Stomach (tissue), 19 donors: ENCODE measurements at places on chromosomes 11 and 22. TPM values are rescaled to one million over a fixed set of nuclear protein-coding genes. Genes with fewer than 3 reads are reported as not detected.

GRCh38 chr22:36391638-36392037 lies 3.9 kb upstream of the MYH9 start:
- H3K27ac ChIP-seq: no peak overlapping the region
- no peaks in the 10 kb centered on the region for H3K27me3 ChIP-seq
- no peak overlapping the region for H3K4me3 ChIP-seq
- peak; percentile 60 for DNase-seq

DNA sequence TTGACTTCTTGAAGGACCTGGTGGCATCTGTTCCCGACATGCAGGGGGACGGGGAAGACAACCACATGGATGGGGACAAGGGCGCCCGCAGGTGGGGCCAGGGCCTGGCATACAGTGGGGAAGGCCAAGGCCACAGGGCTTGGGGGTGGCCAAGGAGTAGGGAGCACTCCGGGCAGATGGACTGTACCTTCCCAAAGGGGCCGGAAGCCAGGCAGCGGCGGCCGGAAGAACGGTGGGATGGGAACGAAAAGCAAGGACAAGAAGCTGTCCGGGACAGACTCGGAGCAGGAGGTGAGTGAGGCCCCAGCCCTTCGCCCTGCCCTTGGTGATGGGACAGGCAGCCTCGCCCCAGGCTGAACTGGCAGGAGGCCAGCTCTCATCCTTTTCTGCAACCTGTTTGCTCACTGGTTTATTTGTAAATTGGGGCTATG lies 1.2 kb downstream of the DRAP1 start:
- H3K4me3 ChIP-seq: peak overlapping the region; percentile 94
- H3K27me3 ChIP-seq: no peaks in the 10 kb centered on the region
- peaks cover 35% of the 10 kb centered on the region for H3K36me3 ChIP-seq
- no peak for DNase-seq

DNA sequence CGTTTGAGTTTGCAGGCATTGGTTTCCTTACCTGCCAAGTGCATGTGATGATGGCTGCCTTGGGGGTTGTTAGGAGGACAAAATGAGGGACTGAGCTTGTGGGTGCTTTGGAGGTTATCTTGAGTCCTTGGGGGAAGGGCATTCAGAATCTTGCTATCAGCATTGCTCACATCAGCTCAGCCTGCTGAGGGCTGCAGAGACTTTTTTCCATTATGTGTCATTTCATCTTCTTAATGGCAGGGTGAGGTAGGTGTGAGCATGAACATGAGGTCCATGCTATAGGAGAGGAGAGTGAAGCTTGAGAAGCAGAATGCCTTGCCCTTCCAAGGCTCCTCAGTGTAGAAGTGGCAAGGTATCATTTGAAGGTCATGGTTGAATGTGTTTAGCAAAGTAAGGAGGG lies 112.3 kb downstream of the MIAT start:
- no peaks in the 10 kb centered on the region for H3K36me3 ChIP-seq
- no peak overlapping the region for H3K4me3 ChIP-seq
- no peak overlapping the region for H3K27ac ChIP-seq
- no peaks in the 10 kb centered on the region for H3K4me1 ChIP-seq

DNA sequence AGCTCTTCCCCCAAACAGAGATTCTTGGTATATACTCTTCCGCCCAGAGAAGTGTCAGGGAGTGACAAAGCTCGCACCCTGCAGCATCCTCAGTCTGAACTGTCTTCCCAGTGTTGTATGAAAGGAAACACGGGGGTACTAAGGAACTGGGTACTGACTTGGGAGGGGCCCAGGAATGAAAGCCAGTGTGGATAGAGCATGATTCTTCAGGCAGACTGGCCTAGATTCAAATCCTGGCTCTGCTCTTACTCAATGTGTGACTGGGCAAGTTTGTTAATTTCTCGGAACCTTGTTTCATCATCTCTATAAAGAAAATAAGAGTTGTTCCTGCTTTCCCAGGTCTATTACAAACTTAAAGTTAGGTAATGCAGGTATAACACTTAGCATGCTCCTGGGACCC lies 266.0 kb upstream of the NARS2 start:
- DNase-seq: no peak
- H3K4me1 ChIP-seq: no peaks in the 10 kb centered on the region
- H3K27ac ChIP-seq: peak overlapping the region; percentile 47
- H3K27me3 ChIP-seq: no peaks in the 10 kb centered on the region
- H3K36me3 ChIP-seq: no peaks in the 10 kb centered on the region

- DNase-seq: peak; percentile 43
- no peak overlapping the region for H3K27ac ChIP-seq
- H3K4me3 ChIP-seq: peak overlapping the region; percentile 52
- peaks cover 7% of the 10 kb centered on the region for H3K4me1 ChIP-seq
These were observed 580.1 kb downstream of the BUD13 start for GRCh38 chr11:116192509-116193210.

- no peaks in the 10 kb centered on the region for H3K36me3 ChIP-seq
- H3K4me1 ChIP-seq: peaks cover 31% of the 10 kb centered on the region
- peak overlapping the region; percentile 97 for H3K27ac ChIP-seq
- H3K4me3 ChIP-seq: peak overlapping the region; percentile 96
- DNase-seq: no peak
These were observed 600 bp upstream of the RAB6A start for GRCh38 chr11:73761403-73761945.

DNA sequence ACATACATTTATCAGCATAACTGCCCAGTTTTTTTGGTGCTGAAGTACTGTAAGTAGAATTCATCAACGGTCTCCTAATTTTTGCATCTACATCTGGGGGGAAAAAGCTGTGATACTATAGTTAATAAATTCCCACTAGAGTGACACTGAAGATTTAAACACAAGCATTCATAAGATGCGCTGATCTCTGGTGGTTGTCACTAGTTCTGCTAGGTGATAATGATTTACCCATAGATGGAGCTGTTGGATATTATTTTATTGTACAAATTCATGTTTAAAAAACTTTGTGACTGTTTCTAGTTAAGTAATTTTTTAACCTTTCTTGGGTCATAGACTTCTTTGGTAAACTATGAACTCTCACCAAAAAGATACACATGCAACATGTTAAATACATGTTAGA lies 106.6 kb downstream of the EMSY start:
- H3K27me3 ChIP-seq: no peaks in the 10 kb centered on the region
- H3K4me1 ChIP-seq: no peaks in the 10 kb centered on the region
- DNase-seq: peak; percentile 21
- no peak overlapping the region for H3K27ac ChIP-seq
- no peak overlapping the region for H3K4me3 ChIP-seq

The STX3 gene
- 65.9 TPM for total RNA-seq

DNA sequence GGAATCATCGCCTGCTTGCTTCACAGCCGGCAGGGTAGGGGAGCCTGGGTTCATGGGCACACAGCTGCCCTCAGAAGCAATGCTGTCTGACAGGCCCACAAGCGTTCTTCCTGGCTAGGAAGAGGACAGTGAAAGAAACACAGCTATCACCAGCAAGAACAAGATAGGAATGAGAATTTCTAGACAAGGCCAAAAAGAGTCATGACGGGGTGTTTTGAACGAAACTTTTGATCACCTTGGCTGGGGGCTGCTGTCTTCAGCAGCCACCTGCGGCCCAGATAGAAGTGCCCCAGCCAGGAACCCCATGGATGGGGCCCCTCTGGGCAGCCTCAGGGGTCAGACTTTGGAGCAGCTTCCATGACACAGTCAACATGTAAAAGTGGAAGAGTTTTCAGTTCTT lies 41.8 kb downstream of the GAB4 start:
- H3K4me3 ChIP-seq: no peak overlapping the region
- no peak for DNase-seq
- no peaks in the 10 kb centered on the region for H3K27me3 ChIP-seq
- H3K36me3 ChIP-seq: no peaks in the 10 kb centered on the region
- no peak overlapping the region for H3K27ac ChIP-seq

The GAB2 gene
- total RNA-seq: 15.8 TPM

The TSGA10IP gene
- total RNA-seq: not detected

- no peak for DNase-seq
- no peak overlapping the region for H3K27ac ChIP-seq
These were observed 26.1 kb downstream of the SMCO4 start for GRCh38 chr11:93517041-93517440.

GRCh38 chr11:45724153-45724552 lies 58.7 kb upstream of the CHST1 start:
- no peaks in the 10 kb centered on the region for H3K36me3 ChIP-seq
- no peaks in the 10 kb centered on the region for H3K4me1 ChIP-seq
- H3K27me3 ChIP-seq: no peaks in the 10 kb centered on the region
- no peak overlapping the region for H3K27ac ChIP-seq
- no peak overlapping the region for H3K4me3 ChIP-seq

GRCh38 chr22:47994601-47995263 lies 1232.3 kb downstream of the TBC1D22A start:
- H3K36me3 ChIP-seq: no peaks in the 10 kb centered on the region
- H3K27ac ChIP-seq: no peak overlapping the region
- no peak overlapping the region for H3K4me3 ChIP-seq
- no peak for DNase-seq

The CNTF gene
- total RNA-seq: not detected

- no peak for DNase-seq
- H3K27ac ChIP-seq: no peak overlapping the region
- no peaks in the 10 kb centered on the region for H3K36me3 ChIP-seq
- H3K27me3 ChIP-seq: no peaks in the 10 kb centered on the region
These were observed 235.5 kb upstream of the ANO3 start for GRCh38 chr11:26096451-26096850.

DNA sequence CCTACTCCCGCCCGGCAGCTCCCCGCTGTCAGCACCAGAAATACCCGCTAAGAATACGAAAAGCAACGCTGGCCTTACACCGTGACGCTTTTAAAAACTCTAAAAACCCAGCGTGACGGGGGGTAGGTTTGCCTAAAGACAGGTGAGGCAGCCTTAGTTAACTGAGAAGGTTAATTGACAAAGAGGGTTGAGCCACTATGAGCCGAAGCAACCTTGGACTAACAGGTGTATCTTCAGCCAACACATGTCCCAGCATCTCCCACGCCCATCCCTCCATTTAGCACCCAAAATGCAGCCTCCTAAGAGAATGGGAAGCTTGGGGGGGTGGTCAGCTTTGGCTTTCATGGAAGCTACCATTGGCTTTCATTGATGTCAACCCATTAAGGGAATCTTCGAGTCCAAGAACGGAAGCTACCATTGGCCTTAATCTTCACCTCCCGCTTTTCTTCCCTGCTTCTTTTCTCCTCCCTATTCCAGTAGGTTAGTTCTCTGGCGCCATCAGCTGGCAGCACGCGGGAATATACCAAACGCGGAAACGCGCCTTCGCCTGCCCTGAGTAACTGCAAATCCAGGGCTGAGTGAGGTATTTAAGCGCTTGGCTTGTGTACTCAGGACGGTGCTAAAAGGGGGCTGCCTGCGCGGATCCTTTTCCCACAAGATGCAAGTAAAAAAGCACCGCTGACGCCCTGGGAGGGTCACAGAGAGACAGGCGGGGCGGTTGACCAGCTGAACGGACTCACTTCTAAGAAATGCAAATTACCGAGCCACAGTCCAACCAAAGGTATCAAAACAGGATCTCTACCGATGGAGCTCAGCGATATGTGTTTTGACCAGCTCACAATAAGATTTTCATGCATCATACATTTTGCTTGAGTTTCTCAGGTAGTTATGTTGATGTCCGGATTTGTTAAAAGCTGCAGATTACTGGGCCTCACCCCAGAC lies 38.5 kb upstream of the GLYATL1 start:
- H3K27me3 ChIP-seq: peaks cover 52% of the 10 kb centered on the region
- H3K27ac ChIP-seq: no peak overlapping the region
- no peak overlapping the region for H3K4me3 ChIP-seq
- H3K36me3 ChIP-seq: no peaks in the 10 kb centered on the region

DNA sequence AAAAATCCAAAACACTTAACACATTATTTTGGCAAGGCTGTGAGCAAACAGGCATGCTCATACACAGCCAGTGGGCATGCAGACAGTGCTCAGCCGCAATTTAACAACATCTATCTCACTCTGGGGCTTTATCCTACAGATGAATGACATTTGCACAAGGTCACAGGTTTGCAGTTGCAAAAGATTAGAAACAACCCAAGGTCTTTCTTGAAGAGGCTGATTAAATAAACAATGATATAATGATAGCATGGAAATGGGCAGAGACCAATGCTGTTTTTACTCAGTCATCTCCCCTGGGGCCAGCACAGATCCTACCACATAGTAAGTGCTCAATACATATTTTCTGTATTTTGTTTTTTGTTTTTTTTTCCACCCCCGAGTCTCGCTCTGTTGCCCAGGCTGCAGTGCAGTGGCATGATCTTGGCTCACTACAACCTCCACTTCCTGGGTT lies 9.4 kb downstream of the A4GALT start:
- peaks cover 6% of the 10 kb centered on the region for H3K4me1 ChIP-seq
- H3K4me3 ChIP-seq: no peak overlapping the region
- H3K27me3 ChIP-seq: no peaks in the 10 kb centered on the region
- peak; percentile 12 for DNase-seq
- H3K36me3 ChIP-seq: no peaks in the 10 kb centered on the region

The OR56A1 gene
- 0.18 TPM for total RNA-seq

DNA sequence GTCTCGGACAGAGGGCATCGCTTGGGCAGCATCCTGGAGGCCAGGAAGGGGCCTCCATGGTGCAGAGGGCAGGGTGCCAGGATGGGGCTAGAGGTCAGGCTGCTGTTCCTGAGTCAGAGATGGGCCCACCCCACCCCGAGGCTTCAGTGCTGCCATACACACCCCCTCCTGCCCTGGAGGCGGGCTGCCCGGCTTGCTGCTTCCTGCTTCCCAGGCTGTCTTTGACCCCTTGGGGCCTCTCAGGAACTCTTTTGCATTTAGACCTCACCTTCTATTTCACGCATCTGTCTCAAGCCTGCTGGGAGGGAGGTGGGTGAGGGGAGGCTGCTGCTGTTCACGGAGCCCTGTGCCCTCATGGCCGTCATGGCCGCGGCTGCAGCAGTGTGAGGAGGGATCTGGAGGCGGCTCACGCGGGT lies 6.6 kb upstream of the GRAMD4 start:
- H3K27ac ChIP-seq: peak overlapping the region; percentile 55
- no peak for DNase-seq
- H3K36me3 ChIP-seq: no peaks in the 10 kb centered on the region
- no peaks in the 10 kb centered on the region for H3K27me3 ChIP-seq
- H3K4me3 ChIP-seq: peak overlapping the region; percentile 24

The NLRP14 gene
- not detected for total RNA-seq

DNA sequence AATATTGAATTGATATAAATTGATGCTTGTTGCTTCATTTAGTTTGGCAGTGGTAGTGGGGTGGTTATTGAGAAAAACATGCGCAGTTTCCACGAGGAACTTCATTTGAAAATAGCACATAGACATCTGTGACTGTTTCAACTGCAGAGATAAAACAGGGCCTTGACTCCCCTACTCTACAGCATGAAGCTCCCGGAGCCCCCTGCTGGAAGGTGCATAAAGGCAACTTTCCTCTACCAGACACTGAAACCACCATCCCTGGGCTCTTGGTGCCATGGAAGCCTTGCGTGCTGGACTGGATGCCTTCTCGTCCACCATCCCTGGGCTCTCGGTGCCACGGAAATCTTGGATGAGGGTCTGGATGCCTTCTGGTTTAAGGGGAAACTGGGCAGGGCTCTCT lies 195.9 kb downstream of the CSNK2A3 start:
- H3K27ac ChIP-seq: no peak overlapping the region
- H3K27me3 ChIP-seq: no peaks in the 10 kb centered on the region
- H3K4me3 ChIP-seq: no peak overlapping the region
- DNase-seq: no peak
- no peaks in the 10 kb centered on the region for H3K4me1 ChIP-seq

GRCh38 chr11:128547946-128548648 lies 39.3 kb downstream of the ETS1 start:
- peak overlapping the region; percentile 85 for H3K27ac ChIP-seq
- H3K4me3 ChIP-seq: peak overlapping the region; percentile 44
- no peak for DNase-seq
- no peaks in the 10 kb centered on the region for H3K27me3 ChIP-seq
- no peaks in the 10 kb centered on the region for H3K36me3 ChIP-seq

- H3K36me3 ChIP-seq: no peaks in the 10 kb centered on the region
- H3K4me1 ChIP-seq: no peaks in the 10 kb centered on the region
- H3K27me3 ChIP-seq: no peaks in the 10 kb centered on the region
- DNase-seq: no peak
These were observed 102.4 kb upstream of the THY1 start for GRCh38 chr11:119525180-119525866.
